ENCODE measurements at places on chromosomes 1 and 21.

GRCh38 chr1:208189183-208189582 lies 55.0 kb downstream of the PLXNA2 start:
- DNase-seq = no peak

DNA sequence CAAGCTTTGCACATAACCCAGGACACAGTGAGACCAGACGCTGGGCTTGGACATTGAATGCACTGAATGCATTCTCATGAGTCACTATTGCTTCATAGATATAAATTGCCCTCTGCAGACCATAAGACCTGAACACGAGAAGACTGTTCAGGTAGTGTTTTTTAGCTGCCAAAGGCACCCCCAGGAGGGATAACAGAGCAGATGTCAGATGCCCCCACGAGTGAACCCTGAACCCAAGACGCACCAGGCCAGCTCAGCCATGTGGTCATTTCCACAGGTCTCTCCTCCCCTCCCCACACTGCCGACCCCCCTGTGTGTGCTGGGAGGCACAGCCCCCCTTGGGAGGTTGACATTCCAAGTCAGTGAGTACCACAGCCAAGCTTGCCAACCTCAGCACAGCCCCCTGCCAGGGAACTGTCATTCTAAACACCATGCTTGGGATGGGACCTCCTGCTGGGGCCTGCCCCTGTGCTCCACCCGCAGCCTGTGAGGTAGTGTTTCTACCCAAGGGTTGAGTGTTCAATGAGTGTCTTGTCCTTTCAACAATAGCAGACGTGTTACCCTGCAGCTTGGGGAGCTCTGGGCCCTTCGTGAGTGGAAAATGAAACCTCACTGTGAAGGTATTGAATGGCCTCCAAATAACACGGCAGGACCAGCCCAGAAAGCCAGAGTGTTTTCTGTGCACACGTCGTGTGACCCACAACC lies 68.2 kb downstream of the PSMG1 start:
- peak; percentile 99 for DNase-seq

DNA sequence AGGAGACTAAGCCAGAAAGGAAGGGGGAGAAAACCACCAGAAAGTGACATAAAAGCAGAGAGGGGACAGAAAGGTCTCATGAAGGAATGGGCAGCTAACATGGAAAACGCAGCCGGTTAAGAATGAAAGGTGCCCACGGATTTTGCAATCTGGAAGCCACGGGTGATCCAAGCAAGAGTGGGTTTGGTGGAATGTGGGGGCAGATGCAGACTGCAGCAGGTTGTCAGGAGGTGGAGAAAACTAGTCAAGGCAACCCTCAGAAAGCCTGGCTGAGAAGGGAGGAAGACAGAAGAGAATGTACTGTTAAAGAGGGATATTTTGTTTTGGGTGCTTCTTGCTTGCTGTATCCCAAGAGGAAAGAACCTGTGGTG lies 12.6 kb upstream of the SMIM12 start:
- no peak for DNase-seq

DNA sequence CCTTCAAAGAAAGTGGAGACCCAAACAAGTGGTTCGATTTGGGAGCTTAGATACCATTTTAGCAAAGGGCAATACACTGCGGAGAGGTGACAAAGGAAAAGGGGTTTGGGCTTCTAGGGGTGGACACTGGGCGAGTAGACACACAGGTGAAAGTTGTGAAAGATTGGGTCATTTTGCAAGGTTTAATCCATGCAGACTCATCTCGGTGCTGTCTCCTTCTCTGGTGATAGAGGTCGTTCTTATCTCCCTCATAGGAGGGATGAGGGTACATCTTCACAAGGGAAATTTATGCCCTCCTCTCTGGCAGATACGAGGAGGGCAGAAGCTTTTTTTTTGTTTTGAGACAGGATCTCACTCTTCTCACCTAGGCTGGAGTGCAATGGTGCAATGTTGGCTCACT lies 6.4 kb upstream of the IGSF5 start:
- DNase-seq = no peak

DNA sequence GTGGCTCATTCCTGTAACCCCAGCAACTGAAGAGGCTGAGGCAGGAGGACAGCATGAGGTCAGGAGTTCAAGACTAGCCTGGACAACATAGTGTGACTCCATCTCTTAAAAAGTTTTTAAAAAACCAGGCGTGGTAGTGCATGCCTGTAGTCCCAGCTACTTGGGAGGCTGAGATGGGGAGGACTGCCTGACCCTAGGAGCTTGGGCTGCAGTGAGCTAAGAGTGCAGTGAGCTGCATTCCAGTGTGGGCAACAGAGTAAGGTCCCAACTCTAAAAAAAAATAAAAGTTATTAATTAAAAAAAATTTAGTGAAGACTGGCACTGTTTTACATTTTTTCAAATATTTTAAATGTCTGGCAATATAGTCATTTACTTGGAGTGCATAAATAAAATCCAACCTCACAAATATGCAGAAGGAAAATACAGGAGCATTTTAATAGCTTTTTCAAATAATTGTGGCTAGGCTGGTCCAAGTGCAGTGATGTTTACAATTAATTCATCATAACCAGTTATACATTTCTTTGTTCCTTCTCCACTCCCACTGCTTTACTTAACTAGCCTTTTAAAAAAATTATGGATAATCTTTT lies 10.8 kb downstream of the ZBTB8OS start:
- peak; percentile 90 for DNase-seq

- peak; percentile 7 for DNase-seq
Observed at GRCh38 chr21:41369105-41369919, 7.5 kb downstream of the MX2 start.

DNA sequence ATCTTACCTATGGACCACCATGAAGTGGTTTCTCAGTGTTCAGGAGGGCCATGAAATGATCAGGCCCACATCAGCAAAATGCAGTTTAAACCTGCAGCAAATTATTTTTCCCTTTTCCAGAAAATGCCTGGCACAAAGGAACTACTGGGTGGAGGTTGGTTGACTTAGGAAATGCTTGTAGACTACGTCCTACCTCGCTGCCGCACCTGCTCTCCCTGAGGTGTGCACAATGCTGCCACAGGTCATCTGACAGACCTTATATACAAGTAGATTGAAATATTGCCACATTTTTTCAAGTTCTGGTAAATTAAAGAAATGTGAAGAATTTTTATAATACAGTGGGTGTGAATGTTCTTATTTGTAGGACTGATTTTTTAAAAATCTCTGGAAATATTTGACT lies 166.7 kb upstream of the PDE4B start:
- no peak for DNase-seq

- no peak for DNase-seq
Observed at GRCh38 chr1:40817791-40818263, 34.2 kb downstream of the KCNQ4 start.

GRCh38 chr1:204277563-204278219 lies 63.9 kb upstream of the GOLT1A start:
- DNase-seq = no peak

- DNase-seq = no peak
Observed at GRCh38 chr1:86382878-86383277, 13.2 kb downstream of the ODF2L start.

- DNase-seq = no peak
Observed at GRCh38 chr1:2429780-2430591, 17.6 kb upstream of the PEX10 start.

- DNase-seq = no peak
Observed at GRCh38 chr1:46017876-46018503, 114.4 kb downstream of the PIK3R3 start.

- peak; percentile 7 for DNase-seq
Observed at GRCh38 chr1:160748181-160748877, 9.3 kb downstream of the SLAMF7 start.

DNA sequence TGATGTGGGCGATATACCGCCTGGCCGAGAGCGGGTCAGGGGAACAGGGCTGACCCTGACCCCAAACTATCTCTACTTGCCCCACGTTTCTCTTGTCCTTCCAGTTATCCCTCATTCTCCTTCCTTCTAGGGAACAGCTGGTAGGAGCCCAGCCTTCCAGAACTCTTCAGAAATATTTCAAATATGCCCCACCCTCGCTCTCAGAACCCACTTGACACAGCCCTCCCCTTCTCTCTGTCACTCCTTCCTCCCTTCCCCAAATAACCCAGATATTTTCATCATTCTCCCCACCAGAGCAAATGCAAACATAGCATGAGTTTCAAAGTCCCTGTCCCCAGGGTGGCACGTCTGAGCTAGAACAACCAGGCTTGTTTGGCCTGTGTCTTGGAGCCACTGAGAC lies 1.1 kb downstream of the CACNA1S start:
- DNase-seq = no peak

DNA sequence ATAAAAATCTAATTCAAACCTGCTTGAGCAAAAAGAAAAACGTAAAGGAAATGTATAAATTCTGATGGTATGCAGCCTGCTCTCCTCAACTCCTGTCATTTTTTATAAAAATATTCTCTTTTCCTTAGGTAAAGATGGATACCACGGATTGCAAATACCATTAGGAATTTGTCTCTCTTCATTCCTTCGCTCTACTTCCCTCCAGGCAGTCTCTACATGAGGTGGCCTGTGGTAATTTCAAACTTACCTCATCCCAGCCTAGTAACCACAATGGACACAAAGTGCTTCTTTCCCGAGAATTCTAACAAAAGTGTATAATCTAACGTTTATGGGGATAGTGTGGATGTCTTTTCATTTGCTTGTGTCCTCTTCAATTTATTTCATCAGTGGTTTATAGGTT lies 239.5 kb upstream of the LRRC7 start:
- peak; percentile 12 for DNase-seq

DNA sequence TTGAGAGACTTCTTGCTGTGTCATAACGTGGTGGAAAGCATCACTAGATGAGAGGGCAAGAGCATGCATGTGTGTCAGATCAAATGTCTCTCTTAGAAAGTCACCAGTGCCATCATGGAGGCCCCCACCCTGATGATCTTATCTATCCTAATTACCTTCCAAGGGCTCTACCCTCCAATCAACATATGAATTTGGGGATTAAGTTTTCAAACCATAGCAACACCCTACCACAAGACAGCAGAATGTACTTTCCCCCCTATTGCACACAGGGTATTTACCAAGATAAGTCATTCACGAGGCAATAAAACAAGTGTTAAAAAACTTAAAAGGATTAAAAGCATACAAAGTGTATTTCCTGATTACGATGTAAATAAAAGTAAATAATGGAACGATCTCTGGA lies 515.6 kb downstream of the LMO4 start:
- no peak for DNase-seq

GRCh38 chr1:204613636-204614035 lies 71.9 kb downstream of the LRRN2 start:
- no peak for DNase-seq

GRCh38 chr1:214568328-214568727 lies 16.9 kb upstream of the PTPN14 start:
- no peak for DNase-seq

DNA sequence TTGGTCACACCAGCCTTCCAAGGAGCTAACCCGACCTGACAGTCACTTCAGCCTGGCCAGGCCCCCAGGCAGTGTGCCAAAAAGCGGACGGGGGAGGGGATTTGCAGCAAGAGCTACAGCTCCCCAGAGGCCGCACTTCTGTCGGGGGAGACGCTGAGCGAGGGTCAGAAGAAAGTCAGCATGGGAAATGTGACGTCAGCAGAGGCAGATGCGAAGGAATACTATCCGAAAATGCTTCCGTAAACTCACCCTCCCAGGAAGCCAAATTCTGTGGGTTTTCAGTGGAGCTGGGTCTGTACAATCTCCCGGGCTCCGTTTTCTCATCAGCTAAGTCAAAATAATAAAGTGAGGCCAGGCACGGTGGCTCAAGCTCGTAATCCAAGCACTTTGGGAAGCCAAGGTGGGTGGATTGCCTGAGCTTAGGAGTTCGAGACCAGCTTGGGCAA lies 28.5 kb upstream of the ECE1 start:
- DNase-seq = peak; percentile 57

DNA sequence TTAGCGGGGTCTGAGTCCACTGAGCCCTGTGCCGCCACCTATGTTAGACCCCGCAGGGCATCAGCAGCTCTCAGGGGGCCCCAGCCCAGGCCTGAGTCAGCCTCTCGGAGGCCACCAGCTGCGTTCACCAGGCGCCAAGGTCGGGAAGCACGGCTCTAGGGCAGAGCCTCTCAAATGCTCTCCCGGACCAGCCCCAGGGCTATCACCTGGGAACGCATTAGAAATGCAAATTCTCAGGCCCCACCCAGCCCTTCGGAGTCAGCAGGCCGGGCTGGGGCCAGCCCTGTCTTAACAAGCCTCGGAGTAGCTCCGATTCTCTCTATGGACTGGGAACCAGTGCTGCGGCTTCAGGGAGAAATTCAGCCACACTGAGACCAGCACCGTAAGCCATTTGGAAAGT lies 37.2 kb upstream of the TSPEAR start:
- DNase-seq = no peak

DNA sequence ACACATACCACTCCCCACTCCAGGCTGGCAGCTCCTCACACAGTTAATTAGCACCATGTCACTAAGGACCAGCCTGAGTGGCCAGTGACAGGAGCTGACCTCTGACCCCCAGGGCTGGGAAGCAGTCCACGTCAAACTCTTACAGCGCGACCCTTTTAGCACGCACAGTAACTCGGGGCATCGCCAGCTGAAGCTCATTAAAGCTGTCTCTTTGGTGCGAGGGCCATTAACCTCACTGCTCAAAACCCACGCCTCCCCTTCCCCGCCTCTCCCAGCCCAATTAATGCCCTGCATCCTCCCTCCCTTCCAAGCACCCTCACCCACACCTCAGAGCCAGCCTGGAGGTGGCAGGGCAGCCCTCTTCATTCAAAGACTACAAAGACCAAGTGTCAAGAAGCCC lies 31.7 kb downstream of the DMAP1 start:
- no peak for DNase-seq

- no peak for DNase-seq
Observed at GRCh38 chr1:162475089-162475488, 22.5 kb upstream of the UHMK1 start.

GRCh38 chr21:27580276-27580675 lies 613.4 kb upstream of the ADAMTS5 start:
- DNase-seq = peak; percentile 84

DNA sequence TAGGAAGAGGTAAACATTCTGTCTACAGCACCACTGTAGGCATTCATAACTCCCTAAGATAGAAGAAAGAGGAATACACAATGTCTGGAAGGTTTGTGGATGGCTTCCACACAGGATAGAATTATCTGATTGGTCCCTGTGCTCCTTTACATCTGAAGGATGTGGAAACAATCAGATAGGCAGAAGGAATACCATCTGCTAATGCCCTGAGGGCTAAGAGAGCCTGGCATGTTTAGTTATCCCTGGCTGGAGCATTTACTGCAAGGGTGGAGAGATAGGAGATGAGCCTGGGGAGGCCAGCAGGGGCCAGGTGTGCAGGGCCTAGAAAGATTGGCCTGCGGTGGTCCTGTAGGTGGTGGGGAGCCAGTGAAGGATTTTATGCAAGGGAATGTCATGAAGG lies 8.6 kb upstream of the ACBD3 start:
- DNase-seq = no peak

- no peak for DNase-seq
Observed at GRCh38 chr1:47629201-47629600, 191.4 kb downstream of the FOXD2 start.

GRCh38 chr1:84298328-84298683 lies 3.2 kb upstream of the SAMD13 start:
- DNase-seq = peak; percentile 32

All from fibroblast of skin of scalp (primary cell).